CD4-positive, alpha-beta T cell treated with Interleukin-12 subunit alpha and Interleukin-12 subunit beta, for 1 hour (primary cell): ENCODE measurements at places on chromosomes 3 and 15.

DNA sequence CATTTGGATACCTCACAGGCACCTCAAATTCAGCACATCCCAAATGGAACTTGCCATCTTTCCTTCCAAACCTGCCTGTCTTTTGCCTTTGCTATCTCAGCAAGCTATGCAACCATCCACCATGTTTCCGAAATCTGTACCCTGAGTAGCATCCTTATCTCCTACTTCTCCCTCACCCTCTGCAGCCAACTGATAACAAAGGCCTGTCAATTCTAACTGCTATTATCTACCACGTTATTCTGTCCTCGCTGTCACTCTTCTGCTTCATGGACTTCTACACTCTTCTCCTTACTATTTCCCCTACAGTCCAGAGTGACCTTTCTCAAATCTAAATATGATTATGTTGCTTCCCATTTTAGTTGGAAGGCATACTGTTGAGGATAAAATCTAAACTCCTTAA lies 25.5 kb upstream of the TAFA4 start:
- no peak for DNase-seq

DNA sequence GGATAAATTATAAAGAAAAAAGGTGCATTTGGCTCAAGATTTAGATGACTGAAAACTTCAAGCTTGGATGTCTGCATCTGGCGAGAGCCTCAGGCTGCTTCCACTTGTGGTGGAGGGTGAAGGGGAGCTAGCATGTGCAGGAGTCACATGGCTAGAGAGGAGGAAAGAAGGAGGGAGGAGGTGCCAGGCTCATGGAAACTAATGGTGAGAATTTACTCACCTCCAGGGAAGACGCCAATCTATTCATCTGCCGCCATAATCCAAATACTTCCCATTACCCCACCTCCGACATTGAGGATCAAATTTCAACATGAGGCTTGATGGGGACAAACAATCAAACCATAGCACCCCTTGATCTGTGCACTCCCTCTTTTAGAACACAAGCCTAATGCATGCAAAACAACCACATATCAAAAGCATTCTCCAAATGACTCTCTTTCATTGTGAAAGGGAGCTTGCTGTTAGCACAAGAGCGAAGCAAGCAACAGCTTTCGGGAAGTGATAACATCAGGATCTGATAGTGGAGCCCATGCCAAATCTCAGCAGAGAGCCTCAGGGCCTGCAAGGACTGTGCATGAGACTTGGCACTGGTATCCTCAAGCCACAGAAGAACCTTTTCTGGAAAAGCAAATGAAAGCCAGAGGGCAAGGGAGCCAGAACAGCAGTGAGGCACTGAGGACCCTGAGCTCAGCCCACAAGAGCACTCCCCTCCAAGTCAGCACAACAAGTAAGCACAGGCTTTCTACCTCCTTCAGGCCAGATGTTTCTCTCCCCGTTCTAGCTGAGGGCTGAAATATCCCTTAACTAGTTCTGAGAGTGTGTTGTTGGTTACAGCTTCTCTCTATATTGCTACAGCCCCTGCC lies 50.2 kb upstream of the THBS1 start:
- no peak for DNase-seq

DNA sequence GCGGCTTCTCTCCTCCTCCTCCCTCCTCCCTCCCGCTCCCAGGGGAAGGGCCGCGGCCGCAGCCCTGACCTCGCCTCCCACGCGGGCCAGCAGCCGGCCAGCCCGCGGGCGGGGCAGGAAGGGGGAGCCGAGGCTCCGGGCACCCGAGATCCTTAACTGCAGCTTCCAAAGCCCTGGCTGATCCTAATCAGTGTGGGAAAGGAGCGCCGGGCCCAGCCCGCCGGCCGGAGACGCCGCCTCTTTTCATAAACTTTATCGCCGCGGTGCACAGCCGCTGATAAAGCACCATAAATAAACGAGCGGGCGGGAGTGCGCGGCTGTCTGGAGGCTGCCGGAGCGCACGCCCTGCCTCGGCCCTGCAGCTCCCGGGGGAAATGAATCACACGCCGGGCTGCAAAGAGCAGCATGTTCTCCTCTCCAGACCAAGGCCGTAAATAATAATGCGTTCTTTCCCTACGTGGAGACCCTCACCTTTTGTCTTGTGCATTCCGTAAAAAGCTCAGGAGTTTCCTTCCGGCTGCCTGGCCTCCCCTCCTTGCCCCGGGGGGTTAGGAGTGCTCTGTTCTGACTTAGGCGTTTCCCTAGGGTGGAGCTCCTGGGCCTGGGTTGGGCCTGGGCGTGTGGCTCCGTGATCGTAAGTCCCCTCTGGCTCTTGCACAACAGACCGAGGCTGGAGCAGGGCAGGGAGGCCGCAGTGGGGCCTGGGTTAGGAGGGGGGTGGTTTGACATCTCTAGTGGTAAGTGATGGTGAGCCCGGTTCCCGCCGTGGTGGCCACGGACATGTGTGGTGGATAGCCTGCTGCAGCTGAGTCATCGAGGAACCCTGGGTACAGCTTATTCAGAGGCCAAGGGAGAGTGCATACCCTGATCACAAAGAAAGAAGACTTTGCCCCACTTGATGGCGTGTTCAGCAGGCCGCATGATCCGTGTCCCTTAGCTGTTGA lies 132.6 kb upstream of the HES1 start:
- no peak for DNase-seq

GRCh38 chr3:141460097-141460704 lies 26.6 kb upstream of the RASA2 start:
- peak; percentile 89 for DNase-seq
